ENCODE measurements at places on chromosomes 1 and 21. TPM values are rescaled to one million over a fixed set of nuclear protein-coding genes. Genes with fewer than 3 reads are reported as not detected.

AKNAD1 gene
- not detected for total RNA-seq

CATSPERE gene
- total RNA-seq: 0.74 TPM

MTF1 gene
- total RNA-seq: 34.1 TPM

TRAF3IP3 gene
- total RNA-seq: 3.7 TPM

CRYAA gene
- not detected for total RNA-seq

CELA2B gene
- total RNA-seq: not detected

HRNR gene
- total RNA-seq: not detected

CYP2J2 gene
- total RNA-seq: not detected

TPTE gene
- total RNA-seq: not detected
